ENCODE measurements at places on chromosomes 7 and 10.
A peak's percentile ranks its signal among the peaks of the same experiment; 100 is the strongest.

DNA sequence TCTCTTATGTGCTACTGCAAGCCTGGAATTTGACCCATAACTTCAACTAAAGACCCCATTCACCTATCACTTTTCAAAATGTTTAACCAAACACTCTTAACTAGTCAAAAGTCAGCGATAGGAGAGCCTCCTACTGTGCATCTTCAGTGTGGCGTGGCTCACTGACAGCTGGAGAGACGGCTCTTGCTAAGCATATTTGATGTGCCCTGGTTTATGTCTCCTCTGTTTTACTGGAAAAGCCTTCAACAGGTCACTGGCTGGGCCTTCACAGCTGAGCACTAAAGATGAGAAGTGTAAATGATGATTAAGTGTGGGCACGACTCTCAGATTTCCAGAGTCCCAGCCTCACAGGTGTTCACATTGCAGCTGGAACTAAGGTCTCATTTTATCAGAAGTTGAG lies 472.1 kb downstream of the SEMA3D start:
- no peak for DNase-seq

GRCh38 chr10:76558996-76559891 lies 1078.4 kb downstream of the KCNMA1 start:
- no peak for DNase-seq

GRCh38 chr10:131747791-131748190 lies 153.0 kb upstream of the PPP2R2D start:
- DNase-seq, result no peak

DNA sequence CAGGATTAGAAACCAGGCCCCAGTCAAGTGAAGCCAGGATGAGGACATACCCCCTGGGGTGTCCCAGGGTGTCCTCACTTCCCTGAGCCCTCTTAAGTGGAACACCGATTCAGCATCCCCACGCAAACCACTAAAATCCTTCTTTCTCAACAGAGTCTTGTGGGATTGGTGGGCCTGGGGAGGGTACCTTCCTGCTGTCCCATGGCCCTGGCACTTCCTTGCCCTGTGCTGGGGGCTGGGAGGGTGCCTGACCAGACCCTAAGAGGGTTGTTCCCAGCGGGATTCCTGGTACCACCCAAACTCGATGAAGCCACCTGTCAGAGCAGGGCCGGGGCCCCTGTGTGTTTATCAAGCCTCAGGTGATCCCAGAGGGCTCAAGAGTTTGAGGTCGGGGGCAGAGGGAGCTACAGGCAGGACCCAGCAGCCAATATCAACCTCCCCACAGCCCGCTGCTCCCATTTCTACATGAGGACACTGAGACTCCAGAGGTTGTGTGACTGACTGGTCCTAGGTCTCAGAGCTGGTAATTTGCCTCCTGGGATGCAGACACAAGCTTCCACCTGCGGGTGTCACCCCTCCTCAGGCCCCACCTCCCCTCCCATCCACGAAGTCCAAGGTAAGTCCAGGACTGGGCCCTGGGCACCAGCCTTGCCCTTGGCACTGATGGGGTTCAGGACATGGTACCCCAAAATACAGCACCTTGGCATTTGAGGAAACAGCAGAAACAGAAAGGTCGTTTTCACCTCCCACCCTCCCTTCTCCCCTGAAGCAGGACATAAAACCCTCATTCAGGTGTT lies 31.4 kb downstream of the OAT start:
- no peak for DNase-seq

DNA sequence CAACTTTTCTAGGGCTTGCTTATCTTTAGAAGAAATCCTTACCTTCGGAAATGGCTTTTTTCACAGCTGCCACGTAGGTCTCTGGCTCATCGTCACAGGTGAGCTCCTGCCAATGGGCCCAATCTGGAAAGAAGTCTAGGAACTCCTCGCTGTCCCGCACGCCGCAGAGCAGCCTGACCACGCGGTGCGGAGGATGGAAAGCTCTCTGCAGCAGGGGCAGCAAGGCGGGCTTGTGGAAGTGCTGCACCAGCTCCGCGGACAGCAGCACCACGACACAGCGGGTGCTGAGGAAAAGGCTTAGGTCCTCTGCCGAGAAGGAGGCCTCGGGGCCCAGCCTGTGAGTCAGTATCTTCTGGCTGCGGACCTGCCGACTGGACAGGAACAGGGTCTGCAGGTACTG lies 10.8 kb downstream of the PIK3AP1 start:
- no peak for DNase-seq

DNA sequence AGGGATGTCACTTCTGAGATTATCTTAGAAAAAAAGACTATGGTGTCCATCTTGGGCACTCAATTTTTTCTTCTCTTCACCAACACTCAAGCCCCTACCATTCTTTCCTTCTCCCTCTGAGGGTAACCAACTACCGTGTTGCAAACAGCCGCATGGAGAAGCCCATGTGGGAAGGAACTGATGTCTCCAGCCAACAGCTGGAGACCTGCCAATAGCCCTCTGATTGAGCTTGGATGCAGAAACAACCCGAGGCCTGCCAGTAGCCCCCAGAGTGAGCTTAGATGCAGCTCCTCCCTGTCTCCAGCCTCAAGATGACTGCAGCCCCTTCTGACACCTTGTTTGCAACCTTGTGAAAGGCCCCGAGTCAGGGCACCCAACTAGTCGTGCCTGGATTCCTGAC lies 36.4 kb upstream of the CHCHD3 start:
- DNase-seq, result peak; percentile 27

- DNase-seq, result no peak
These were observed 23.1 kb downstream of the WNT8B start for GRCh38 chr10:100485801-100486495.

GRCh38 chr7:129282865-129283264 lies 58.0 kb downstream of the AHCYL2 start:
- DNase-seq, result no peak

DNA sequence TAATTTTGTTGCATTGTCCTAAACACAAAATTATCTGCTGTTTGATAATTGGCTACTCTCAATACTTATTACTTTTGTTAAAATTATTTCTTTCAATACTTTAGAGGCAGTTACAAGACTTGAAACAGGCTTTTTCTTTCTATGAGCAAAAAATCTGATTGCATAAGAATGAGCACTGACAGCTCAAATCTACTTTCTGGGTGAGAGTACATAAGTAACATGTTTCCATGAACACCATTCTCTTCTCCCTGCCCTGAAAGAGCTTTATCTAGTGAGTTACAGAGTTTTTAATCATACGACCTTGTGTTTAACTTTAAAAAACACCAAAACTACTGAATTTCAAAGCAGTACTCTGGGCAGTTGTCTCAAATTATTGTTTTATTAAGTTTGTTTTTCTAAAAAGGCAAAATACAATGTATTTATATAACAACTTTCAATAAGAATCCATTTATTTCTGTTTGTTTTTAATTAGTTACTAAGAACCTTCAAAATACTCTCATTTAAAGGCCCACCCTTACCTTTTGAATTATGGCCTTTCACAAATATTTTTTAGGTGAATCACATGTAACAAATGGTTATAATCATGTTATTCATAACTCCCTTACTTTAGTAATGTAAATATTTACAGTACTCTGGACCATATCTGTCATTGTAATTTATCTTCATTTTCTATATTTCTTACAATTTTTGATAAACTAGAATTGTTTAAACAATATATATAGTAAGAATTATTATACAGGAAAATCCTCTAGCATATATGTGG lies 23.0 kb upstream of the TFAM start:
- DNase-seq, result no peak

GRCh38 chr7:17090751-17091150 lies 207.7 kb upstream of the AHR start:
- DNase-seq, result no peak

Measured in femur (tissue), 1 donor.